ENCODE measurements at places on chromosomes 11 and 22.

DNA sequence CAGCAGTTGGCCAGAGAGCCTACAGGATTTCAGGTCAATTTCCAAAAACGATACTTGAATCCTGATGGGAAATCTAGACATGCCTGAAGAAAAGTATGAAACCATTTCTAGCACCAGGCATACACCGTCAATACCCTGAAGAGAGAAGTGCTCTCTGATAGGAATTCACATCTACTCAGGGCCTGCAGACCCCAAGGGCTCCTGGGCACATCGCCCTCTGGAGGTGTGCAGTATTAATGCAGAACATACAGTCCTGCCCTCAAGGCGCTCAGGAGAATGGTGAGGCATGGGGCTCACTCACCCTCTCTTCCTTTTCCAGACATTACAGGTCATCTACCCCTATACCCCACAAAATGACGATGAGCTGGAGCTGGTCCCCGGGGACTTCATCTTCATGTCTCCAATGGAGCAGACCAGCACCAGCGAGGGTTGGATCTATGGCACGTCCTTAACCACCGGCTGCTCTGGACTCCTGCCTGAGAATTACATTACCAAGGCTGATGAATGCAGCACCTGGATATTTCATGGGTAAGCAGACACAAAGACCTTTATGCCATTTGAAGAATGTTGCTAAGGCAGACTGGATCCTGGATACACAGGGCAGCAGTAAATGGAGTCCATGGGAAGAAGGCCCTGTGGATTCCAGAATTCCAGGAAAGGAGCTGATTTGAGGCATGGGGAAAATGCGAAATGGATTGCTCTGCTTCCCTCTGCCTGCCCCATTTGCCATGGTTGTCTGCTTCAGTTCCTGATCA, 49.3 kb upstream of the CRTAM start:
- no peak overlapping the region for H3K27ac ChIP-seq
- DNase-seq: no peak
- peaks cover 8% of the 10 kb centered on the region for H3K4me1 ChIP-seq
- H3K4me3 ChIP-seq: no peak overlapping the region
- no peaks in the 10 kb centered on the region for H3K36me3 ChIP-seq
- H3K27me3 ChIP-seq: no peaks in the 10 kb centered on the region

GRCh38 chr11:69260622-69261021, 33.3 kb upstream of the MYEOV start:
- no peaks in the 10 kb centered on the region for H3K27me3 ChIP-seq
- no peak overlapping the region for H3K27ac ChIP-seq
- no peaks in the 10 kb centered on the region for H3K4me1 ChIP-seq
- DNase-seq: no peak

- no peaks in the 10 kb centered on the region for H3K36me3 ChIP-seq
- no peak for DNase-seq
- H3K27ac ChIP-seq: no peak overlapping the region
- H3K4me1 ChIP-seq: no peaks in the 10 kb centered on the region
- H3K27me3 ChIP-seq: no peaks in the 10 kb centered on the region
- H3K4me3 ChIP-seq: no peak overlapping the region
Observed at GRCh38 chr11:62399878-62400266, 19.0 kb upstream of the SCGB1A1 start.

DNA sequence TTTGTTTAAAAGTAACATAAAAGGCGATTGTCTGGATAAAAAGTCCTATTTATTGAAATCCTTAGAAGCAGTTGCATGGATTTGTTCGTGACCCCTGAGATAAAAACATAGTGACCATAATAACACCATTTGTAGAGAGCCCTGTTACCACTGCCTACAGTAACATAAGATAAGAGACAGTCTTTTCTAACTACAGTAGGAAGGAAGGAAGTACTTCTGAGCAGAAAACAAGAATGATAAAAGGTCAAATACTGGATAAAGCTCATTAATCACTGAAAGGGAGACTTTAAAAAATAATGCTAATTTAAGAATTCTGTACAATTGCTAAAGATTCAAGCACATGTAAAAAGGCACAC, 47.1 kb upstream of the SOX6 start:
- H3K27me3 ChIP-seq: no peaks in the 10 kb centered on the region
- H3K36me3 ChIP-seq: no peaks in the 10 kb centered on the region
- H3K27ac ChIP-seq: no peak overlapping the region
- no peak overlapping the region for H3K4me3 ChIP-seq

DNA sequence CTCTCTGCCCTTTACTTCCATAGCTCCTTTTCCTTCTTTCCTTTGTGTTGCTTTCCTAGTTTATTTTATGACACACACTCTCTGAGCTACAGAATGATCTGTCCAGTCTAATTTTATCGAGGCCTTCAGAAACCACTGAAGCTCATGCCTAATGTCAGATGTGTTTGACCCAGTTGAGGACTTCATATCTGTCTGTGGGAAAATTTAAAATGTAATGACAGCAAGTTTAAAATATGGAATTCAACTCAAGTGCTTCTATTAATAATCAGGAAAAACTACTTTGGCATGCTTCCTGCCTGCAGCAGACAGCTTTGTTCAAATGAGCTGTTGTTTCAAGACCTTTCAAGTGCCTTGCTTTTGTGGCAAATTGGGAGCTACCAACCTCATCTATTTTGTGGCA, 261.8 kb upstream of the MTNR1B start:
- no peak for DNase-seq
- H3K4me3 ChIP-seq: no peak overlapping the region
- no peak overlapping the region for H3K27ac ChIP-seq
- no peaks in the 10 kb centered on the region for H3K4me1 ChIP-seq

- H3K4me3 ChIP-seq: no peak overlapping the region
- H3K27me3 ChIP-seq: no peaks in the 10 kb centered on the region
- H3K27ac ChIP-seq: no peak overlapping the region
- DNase-seq: no peak
- H3K36me3 ChIP-seq: no peaks in the 10 kb centered on the region
Observed at GRCh38 chr11:69287968-69288882, 5.7 kb upstream of the MYEOV start.

- no peak overlapping the region for H3K4me3 ChIP-seq
- no peak overlapping the region for H3K27ac ChIP-seq
- H3K4me1 ChIP-seq: peaks cover 18% of the 10 kb centered on the region
- no peak for DNase-seq
Observed at GRCh38 chr11:96218006-96218405, 125.0 kb downstream of the MAML2 start.

GRCh38 chr11:21653951-21654421, 538.9 kb upstream of the ANO5 start:
- DNase-seq: peak; percentile 79
- H3K4me1 ChIP-seq: peaks cover 82% of the 10 kb centered on the region
- H3K4me3 ChIP-seq: peak overlapping the region; percentile 49

GRCh38 chr11:69238573-69239351, 55.2 kb upstream of the MYEOV start:
- no peaks in the 10 kb centered on the region for H3K27me3 ChIP-seq
- no peaks in the 10 kb centered on the region for H3K4me1 ChIP-seq
- H3K4me3 ChIP-seq: no peak overlapping the region
- H3K36me3 ChIP-seq: no peaks in the 10 kb centered on the region
- DNase-seq: no peak

- no peaks in the 10 kb centered on the region for H3K4me1 ChIP-seq
- H3K27me3 ChIP-seq: no peaks in the 10 kb centered on the region
Observed at GRCh38 chr11:30938171-30938570, 352.0 kb upstream of the MPPED2 start.

GRCh38 chr11:115548878-115549528, 44.8 kb upstream of the CADM1 start:
- H3K27ac ChIP-seq: no peak overlapping the region
- no peaks in the 10 kb centered on the region for H3K36me3 ChIP-seq
- H3K27me3 ChIP-seq: no peaks in the 10 kb centered on the region
- H3K4me1 ChIP-seq: no peaks in the 10 kb centered on the region
- DNase-seq: no peak

DNA sequence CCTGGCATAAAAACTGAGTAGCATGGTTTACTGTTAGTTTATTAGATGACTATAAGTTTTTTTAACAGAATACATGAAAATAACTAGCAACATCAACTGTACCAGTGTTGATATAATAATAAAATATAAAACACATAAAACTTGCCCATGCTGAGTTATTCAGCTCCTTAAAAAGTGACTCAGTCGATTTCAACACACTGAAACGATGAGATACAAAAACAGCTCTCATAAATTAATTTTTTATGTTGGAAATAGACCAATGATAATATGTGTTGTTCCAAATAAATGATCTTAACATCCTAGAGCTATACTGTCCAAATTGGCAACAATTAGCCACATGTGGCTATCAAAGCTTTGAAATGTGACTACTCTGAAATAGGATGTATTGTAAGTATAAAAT, 15.9 kb downstream of the PDGFD start:
- peaks cover 73% of the 10 kb centered on the region for H3K36me3 ChIP-seq
- peaks cover 88% of the 10 kb centered on the region for H3K4me1 ChIP-seq
- DNase-seq: no peak
- no peak overlapping the region for H3K4me3 ChIP-seq
- no peaks in the 10 kb centered on the region for H3K27me3 ChIP-seq

- H3K4me1 ChIP-seq: no peaks in the 10 kb centered on the region
- H3K27me3 ChIP-seq: no peaks in the 10 kb centered on the region
- no peak overlapping the region for H3K27ac ChIP-seq
- no peak overlapping the region for H3K4me3 ChIP-seq
- H3K36me3 ChIP-seq: no peaks in the 10 kb centered on the region
Observed at GRCh38 chr11:94997437-94997836, 23.9 kb downstream of the KDM4D start.

DNA sequence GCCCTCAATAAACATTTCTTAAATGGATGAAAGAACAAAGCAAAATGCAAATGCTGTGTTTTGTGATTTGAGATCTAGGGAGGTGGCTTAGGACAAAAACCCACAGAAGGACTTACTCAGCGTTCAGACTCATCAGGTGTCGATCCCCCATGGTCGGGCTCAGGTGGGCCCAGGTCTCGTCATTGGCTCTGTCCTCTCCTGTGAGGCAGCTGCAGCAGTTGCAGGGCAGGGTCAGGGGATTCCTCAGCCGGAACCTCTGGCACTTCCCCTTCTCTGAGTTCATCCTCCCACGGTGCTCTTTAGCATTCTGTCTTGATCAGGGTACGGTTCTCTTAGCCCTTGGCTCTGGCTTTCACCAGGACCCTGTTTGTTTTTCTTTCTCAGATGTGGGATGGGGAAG, 14.0 kb upstream of the ACR start:
- H3K4me3 ChIP-seq: no peak overlapping the region
- H3K27ac ChIP-seq: no peak overlapping the region
- peak; percentile 64 for DNase-seq

DNA sequence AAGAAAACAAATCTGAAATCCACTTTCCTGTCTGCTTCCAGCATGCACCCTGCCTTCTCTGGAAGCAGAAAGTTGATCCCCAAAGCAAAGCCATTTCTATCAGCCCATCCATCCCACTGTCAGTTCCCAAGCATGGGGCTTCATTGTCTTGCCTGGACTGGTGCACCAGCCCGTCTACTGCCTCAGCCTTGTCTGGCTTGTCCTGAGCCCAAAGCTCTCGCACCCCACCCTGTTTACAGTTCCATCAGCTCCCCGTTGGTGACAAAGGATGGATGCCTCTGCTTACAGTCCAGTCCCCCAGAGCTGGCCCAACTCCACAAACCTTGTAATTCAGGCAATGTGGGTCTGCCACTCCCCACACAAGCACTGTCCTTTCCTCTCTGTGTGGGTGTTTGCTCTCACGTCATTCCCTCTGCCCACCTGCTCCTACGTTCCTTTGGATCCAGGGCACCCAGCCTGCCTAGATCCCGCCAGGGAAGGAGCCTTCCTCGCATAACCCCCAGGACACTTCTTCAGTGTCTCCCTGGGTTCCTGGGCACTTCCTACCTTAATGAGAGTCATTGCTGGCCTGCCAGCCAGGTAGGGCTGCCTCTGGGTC, 38.8 kb downstream of the FBLN1 start:
- no peak for DNase-seq
- no peaks in the 10 kb centered on the region for H3K27me3 ChIP-seq
- no peaks in the 10 kb centered on the region for H3K36me3 ChIP-seq
- H3K4me3 ChIP-seq: no peak overlapping the region
- no peaks in the 10 kb centered on the region for H3K4me1 ChIP-seq

GRCh38 chr22:20429254-20430100, 8.1 kb downstream of the SCARF2 start:
- no peaks in the 10 kb centered on the region for H3K27me3 ChIP-seq
- no peak overlapping the region for H3K27ac ChIP-seq
- H3K4me1 ChIP-seq: no peaks in the 10 kb centered on the region
- peak overlapping the region; percentile 10 for H3K4me3 ChIP-seq
- DNase-seq: peak; percentile 83
- no peaks in the 10 kb centered on the region for H3K36me3 ChIP-seq

GRCh38 chr11:82864268-82864667, 36.0 kb downstream of the PRCP start:
- H3K4me3 ChIP-seq: no peak overlapping the region
- H3K27ac ChIP-seq: no peak overlapping the region
- H3K36me3 ChIP-seq: no peaks in the 10 kb centered on the region
- peaks cover 25% of the 10 kb centered on the region for H3K4me1 ChIP-seq
- peak; percentile 89 for DNase-seq
- no peaks in the 10 kb centered on the region for H3K27me3 ChIP-seq

- H3K4me3 ChIP-seq: no peak overlapping the region
- no peaks in the 10 kb centered on the region for H3K27me3 ChIP-seq
- no peak for DNase-seq
- H3K4me1 ChIP-seq: no peaks in the 10 kb centered on the region
Observed at GRCh38 chr22:50677493-50678217, 5.0 kb downstream of the SHANK3 start.

DNA sequence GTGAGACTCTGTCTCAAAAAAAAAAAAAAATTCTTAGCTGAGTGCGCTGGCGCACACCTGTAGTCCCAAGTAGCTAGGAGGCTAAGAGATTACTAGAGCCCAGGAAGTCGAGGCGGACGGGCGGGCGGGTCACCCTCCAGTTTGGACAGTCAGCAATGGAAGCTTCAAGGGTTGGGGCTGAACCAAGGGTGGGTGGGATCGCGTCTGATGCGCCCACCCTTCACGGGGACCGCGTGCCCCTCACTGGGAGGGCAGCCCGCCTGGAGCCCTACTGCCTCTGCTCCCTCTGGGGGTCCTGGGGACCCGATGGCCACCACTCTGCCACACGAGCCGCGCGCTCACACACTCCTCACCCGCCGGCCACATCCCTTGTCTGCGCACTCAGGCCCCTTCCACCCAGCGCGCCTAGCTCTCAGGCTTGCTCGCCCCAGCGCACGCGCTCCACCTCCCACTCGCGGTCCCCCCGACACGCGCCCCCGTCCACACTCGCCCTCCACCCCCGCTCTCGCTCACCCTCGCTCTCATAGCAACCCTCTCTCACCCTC, 494 bp downstream of the CHID1 start:
- H3K4me1 ChIP-seq: peaks cover 22% of the 10 kb centered on the region
- no peaks in the 10 kb centered on the region for H3K36me3 ChIP-seq
- H3K27ac ChIP-seq: no peak overlapping the region

GRCh38 chr11:32176223-32176934, 85.5 kb downstream of the RCN1 start:
- H3K4me1 ChIP-seq: no peaks in the 10 kb centered on the region
- no peaks in the 10 kb centered on the region for H3K27me3 ChIP-seq
- DNase-seq: peak; percentile 94

- peaks cover 45% of the 10 kb centered on the region for H3K4me1 ChIP-seq
- 0 out of 2 replicates have a peak, but pooled peaks cover 3% of the 10 kb centered on the region for H3K36me3 ChIP-seq
- H3K27ac ChIP-seq: peak overlapping the region; percentile 48
- no peaks in the 10 kb centered on the region for H3K27me3 ChIP-seq
- DNase-seq: no peak
Observed at GRCh38 chr22:23263651-23264555, 83.6 kb downstream of the BCR start.

- no peaks in the 10 kb centered on the region for H3K27me3 ChIP-seq
- no peak overlapping the region for H3K27ac ChIP-seq
- no peak overlapping the region for H3K4me3 ChIP-seq
- no peaks in the 10 kb centered on the region for H3K36me3 ChIP-seq
- DNase-seq: no peak
- no peaks in the 10 kb centered on the region for H3K4me1 ChIP-seq
Observed at GRCh38 chr11:104614961-104615360, 283.3 kb downstream of the CASP12 start.
